ENCODE measurements at places on chromosomes 1 and 21.
A peak's percentile ranks its signal among the peaks of the same experiment; 100 is the strongest.

DNA sequence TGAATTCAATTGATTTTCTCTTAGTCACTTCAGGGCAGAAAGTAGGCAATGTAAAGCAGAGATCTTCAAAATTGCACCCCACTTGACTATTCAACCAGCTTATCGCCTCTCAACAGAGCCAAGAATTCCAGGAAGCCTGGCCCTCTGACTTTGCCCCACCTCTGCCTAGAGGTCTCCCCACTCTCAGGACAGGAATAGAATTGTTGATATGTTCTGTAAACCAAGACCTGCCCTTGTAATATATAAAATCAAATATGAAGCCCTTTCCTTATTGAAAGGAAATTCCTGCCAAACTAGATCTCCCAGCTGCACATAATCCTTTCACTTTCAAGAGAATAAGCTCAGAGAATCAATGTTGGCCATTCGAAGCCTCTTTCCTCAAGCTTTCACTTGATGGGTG lies 116.1 kb upstream of the DPT start:
- no peak for DNase-seq

- peak; percentile 56 for DNase-seq
Measured at GRCh38 chr1:153404768-153405167, 11.6 kb upstream of the S100A7A start.

DNA sequence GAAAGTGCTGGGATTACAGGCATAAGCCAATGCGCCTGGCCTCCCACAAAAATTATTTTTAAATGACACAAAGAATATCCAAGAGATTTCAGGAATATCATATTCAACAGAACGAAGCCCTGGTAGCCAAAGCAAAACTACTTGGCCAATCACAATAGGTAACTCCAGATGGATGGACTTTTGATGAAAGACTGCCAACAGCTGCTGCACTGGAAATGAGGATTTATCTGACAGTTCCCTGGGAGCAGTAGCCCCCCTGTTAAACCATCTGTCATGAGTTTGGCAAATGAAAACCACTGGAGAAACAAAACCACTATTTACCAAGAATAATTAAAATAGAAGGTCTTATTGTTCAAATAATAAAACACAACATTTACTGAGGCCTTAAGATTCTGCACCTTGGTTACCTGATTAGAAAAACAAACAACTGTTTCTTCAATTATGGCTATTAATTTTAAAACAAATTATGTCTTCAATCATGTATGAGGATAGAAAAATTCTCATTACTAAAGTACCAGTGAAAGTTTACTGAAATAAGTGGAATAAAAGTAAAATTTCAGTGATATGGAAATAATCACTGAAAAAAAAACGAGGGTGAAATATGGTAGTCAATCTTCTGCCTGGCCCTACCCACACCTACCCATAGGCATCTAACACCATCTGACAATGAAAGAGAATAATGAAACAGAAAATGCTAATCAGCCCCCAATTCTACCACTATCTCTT lies 34.3 kb upstream of the PSMG1 start:
- no peak for DNase-seq

DNA sequence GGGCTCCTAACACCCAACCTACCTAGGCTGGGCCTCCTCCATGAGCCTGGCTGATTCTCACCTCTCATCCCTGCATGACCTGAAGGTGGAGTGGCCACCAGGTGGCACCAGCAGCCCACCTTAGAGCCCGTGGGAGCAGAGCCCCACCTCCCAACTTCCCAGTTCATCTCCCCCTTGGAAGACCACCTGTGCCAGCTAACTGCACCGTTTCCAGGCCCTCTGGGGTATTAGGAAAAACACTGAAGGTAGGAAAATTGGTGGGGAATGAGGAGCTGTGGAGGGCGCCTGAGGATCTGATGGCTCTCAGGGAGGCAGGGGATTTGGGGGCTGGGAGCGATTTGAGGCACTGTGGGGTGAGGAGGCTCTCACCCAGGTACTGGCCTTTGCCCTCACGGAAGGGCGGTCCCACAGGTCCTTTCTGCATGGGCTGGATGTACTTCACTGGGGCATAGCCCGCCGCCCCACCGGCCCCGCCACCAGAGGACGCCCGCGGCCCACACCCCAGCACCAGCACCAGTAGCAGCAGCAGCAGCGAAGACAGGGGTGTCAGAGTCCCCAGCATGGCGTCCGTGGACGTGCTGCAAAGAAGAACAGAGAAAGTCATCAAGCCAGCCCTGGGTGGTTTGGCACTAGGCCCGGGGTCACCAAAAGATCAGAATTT lies 11.1 kb downstream of the ADPRS start:
- peak; percentile 75 for DNase-seq

DNA sequence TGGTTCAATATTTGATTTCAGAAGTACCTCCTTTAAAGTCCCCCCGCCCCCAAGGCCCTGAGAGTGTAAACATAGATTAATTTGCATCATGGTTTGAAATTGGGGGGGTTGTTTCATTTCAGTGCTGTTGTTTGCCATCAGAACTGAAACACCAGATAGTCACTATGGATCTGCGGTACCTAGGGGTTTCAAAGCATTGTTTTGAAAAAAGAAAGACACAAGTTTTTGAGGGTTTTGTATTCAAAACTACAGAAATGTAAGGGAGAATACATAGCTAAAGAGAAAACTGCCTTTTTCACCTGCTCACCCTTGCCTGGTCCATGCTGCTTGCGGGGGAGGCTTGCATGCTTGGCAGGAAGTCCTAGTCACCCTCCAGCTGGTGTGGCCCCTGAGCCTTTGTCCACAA lies 59.3 kb downstream of the ACP6 start:
- no peak for DNase-seq

DNA sequence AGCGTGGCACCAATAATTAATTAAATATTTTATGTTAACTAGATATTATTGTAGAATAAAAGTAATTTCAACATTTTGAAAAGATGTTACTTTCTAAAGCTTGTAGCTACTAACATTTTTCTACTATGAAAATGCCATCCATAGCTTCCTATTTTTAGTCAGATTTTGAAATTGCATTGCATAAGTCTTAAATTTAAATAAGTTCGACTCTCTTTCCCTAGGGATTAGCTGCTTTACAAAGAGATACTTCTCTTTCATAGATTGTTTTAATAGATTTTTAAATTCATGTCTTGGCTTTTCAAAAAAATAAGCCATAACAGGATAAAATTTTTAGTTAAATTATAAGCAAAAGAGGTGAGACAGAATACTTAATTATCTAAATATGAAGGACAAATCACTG lies 1279.6 kb downstream of the KCNT2 start:
- no peak for DNase-seq

DNA sequence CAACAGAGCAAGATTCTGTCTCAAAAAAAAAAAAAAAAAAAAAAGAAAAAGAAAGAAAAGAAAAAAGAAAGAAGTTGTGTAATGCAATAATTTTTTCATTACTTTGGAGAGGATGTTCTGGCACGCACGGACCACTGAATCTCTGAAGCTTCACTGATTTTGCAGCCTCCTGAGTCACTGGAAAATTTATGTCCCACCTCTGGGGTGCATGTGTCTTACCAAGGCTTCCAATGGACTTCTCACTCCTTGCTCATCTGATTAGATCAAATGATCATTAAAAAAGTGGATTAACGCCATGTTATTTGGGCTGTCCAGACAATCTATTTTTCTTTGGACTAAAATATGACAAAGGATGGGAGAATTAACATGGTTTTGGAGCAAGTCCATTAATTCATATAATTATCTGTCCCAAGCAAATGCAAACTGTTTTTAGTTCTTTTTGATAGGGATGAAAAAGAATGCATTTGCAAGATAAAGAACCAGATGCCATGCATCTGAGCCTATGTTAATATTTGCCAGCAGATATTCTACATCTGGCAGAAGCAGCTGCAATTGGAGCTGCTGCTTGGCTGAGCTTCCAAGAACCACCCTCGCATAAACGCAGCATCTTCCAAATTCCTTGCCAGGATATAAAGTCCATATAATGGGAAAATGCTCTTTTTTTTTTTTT lies 10.1 kb upstream of the MAP1LC3C start:
- no peak for DNase-seq

DNA sequence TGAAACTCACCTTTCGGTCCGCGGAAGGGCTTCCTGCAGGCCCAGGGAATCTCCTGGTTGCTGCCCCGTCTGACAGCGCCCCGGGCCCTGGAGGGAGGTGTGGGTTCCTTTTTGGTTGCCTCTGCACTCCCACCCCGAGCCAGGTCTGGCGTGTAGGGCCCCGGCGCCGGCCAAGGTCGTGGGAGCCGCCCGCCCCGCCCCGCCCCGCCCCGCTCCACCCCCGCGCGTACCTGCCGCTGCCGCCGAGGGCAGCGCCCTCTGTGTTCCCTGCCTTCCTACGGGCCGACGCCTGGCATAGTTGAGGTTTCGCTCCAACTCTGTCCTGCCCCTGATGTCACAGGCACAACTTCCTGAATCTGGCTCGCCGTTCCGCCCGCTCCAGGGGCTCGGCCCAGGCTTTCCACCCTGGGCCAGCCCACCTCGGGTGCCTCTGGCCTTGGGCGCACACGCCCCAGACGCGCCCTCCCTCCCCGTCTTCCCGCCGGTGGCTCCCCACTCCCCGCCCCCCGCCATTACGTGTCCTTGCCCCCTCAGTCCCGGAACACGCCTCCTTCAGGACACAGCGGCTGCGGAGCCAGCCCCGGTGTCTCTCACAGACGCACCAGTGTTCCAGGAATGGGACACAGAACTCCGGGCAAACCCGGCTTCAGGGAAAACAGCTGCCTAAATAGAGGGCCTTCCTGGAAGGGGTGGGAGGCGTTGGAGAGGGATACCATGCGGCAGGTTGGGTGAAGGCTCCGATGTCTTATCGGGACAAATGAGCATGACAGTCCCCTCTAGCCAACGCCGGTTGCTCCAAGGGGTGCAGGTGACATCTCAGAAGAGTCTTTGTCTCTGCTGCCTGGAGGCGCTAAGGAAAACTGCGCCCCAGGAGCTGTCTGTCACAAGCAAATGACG lies at the start of gene KIAA0040:
Gene KIAA0040, minus strand, starts transcription at position 147 of the 897 bp plus-strand sequence. CDS start 31,763 bp downstream, outside the sequence.
- peak; percentile 55 for DNase-seq

- no peak for DNase-seq
Measured at GRCh38 chr1:42674682-42675081, 7.5 kb upstream of the YBX1 start.

Data from 8988T (cell line).